ENCODE measurements at places on chromosomes 4 and X.
A peak's percentile ranks its signal among the peaks of the same experiment; 100 is the strongest.

DNA sequence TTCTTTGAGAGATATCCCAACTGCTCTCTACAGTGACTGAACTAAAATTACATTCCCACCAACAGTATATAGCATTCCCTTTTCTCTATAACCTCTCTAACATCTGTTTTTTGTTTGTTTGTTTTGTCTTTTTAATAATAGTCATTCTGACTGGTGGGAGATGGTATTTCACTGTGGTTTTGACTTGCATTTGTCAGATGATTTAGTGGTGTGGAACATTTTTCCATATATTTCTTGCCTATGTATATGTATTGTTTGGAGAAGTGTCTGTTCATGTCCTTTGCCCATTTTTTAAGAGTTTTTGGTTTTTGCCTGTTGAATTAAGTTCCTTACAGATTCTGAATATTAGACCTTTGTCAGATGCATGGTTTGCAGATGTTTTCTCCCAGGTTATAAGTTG lies 9.0 kb downstream of the USO1 start:
- peaks cover 26% of the 10 kb centered on the region for H3K4me1 ChIP-seq
- H3K27ac ChIP-seq, result no peak overlapping the region
- DNase-seq, result no peak
- peak overlapping the region; percentile 19 for H3K4me3 ChIP-seq
- no peaks in the 10 kb centered on the region for H3K27me3 ChIP-seq
- H3K36me3 ChIP-seq, result peaks cover 2% of the 10 kb centered on the region

GRCh38 chr4:143587703-143588102 lies 74.2 kb downstream of the SMARCA5 start:
- no peak overlapping the region for H3K27ac ChIP-seq
- H3K36me3 ChIP-seq, result peaks cover 2% of the 10 kb centered on the region
- no peak for DNase-seq
- no peak overlapping the region for H3K4me3 ChIP-seq
- no peaks in the 10 kb centered on the region for H3K27me3 ChIP-seq
- no peaks in the 10 kb centered on the region for H3K4me1 ChIP-seq

GRCh38 chr4:150078041-150078578 lies at the start of gene DCLK2:
Gene DCLK2, plus strand, starts transcription at chr4:150078445. Its CDS starts 583 bp downstream, at chr4:150079028.
- DNase-seq, result no peak
- H3K4me1 ChIP-seq, result no peaks in the 10 kb centered on the region
- H3K36me3 ChIP-seq, result peaks cover 3% of the 10 kb centered on the region
- H3K27ac ChIP-seq, result no peak within 1 kb of the TSS
- H3K27me3 ChIP-seq, result peaks cover 39% of the 10 kb centered on the region

DNA sequence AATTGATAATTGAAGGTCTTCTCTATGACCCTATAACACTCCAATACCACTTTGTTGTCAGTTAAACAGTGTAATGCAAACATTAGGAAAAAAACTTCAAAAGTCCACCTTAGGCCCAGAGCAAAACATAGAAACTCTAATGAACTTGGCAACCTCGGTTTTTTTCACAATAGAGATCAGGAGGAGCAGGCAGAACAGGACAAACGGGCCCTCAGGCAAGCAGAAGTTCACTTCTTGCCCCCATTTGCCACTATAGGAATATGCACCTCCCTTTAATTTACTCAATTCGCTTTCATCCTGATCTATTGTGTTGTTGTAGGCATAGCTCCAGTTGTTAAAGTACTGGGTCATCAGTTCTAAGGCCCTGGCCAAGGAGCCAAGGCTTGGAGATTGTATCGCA lies 18.2 kb downstream of the ACOX3 start:
- H3K4me3 ChIP-seq, result no peak overlapping the region
- H3K27me3 ChIP-seq, result no peaks in the 10 kb centered on the region
- peaks cover 31% of the 10 kb centered on the region for H3K4me1 ChIP-seq

GRCh38 chr4:89658701-89659024 lies 178.3 kb downstream of the SNCA start:
- DNase-seq, result no peak
- peaks cover 2% of the 10 kb centered on the region for H3K36me3 ChIP-seq
- H3K4me3 ChIP-seq, result no peak overlapping the region
- no peak overlapping the region for H3K27ac ChIP-seq

GRCh38 chr4:171985129-171985528 lies 171.9 kb downstream of the GALNTL6 start:
- no peaks in the 10 kb centered on the region for H3K27me3 ChIP-seq
- H3K4me1 ChIP-seq, result no peaks in the 10 kb centered on the region
- H3K4me3 ChIP-seq, result no peak overlapping the region
- no peaks in the 10 kb centered on the region for H3K36me3 ChIP-seq
- DNase-seq, result no peak

- no peak overlapping the region for H3K4me3 ChIP-seq
- H3K36me3 ChIP-seq, result no peaks in the 10 kb centered on the region
- no peaks in the 10 kb centered on the region for H3K27me3 ChIP-seq
- H3K27ac ChIP-seq, result no peak overlapping the region
Measured at GRCh38 chrX:95945528-95945927, 739.1 kb upstream of the DIAPH2 start.

DNA sequence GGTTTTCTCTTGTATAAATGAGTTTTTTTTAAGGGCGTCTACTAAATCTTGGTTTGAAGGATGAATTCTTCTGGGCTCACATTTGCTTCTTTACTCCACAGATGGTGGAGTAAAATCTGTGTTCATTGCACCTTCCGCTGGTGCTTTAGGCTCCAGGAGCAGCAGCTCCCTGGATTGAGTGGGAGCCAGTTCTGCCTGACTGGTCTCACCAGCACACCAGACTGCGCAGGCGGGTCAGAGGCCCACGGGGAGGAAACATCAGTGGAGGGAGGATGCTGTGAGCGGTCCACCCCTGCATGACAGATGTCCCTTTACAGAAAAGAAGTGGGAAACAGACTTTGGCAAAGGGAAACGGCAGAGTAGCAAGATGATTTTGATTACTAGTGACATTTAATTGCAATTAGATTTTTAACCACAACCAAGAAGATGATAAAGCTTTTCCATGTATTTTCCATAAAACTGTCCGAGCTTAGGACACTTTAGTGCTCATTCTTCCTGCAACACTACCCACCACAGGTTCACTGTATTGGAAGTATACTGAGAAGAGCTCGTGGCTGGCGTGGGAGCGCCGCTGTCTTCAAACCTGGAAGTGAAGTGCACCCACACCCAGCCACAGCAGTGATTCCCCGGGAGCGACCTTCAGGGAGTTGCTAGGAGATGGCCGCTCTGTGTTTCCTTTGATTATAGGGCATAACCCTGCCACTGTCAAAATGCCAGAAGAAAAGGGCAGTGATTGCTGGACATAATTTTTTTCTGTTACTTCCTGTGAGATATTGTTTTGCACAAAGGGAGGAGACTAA lies 95.2 kb downstream of the SORBS2 start:
- H3K36me3 ChIP-seq, result peaks cover 3% of the 10 kb centered on the region
- no peaks in the 10 kb centered on the region for H3K4me1 ChIP-seq
- no peak overlapping the region for H3K27ac ChIP-seq
- no peak overlapping the region for H3K4me3 ChIP-seq
- H3K27me3 ChIP-seq, result peaks cover 42% of the 10 kb centered on the region
